ENCODE measurements at places on chromosomes 16 and 17.

DNA sequence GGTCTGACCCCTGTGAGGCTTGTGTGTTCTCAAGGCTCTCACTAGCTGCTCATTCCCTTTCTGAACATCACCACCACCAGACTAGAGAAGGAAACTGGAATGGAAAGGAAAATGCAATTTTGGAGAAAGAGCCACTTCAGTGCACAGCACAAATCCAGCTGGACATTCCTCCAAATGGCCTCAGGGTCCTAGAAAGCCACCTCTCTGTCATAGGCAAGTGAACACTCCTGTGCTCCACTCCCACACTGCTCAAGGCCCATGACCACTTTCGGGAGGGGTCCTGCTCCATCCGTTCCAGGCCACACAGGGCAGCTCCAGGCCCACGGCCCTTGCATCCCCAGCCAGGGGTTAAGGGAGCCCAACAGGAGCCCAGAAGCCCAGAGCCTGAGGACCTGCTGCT lies 2.6 kb downstream of the LRRC75A start:
- DNase-seq: no peak

GRCh38 chr17:34312080-34312479 lies 7.2 kb upstream of the CCL8 start:
- DNase-seq: no peak

DNA sequence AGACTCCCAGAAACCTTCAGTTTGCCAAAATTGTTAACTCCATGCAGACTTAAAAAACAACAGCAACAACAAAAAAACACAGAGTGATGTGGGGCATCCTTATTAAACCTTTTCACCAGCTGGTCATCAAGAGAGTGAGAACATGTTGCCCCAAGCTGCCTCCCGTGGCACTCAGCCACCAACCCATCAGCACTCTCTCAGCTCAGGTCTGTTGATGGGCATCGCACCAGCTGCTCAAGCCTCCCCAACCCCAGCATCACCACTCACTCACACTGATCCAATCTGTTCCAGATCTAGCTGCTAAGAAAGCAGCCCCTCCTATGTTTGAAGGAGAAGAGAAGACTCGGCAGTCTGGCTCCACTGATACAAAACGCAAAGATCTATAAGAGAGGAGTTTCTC lies 46.8 kb downstream of the SLC39A11 start:
- no peak for DNase-seq

DNA sequence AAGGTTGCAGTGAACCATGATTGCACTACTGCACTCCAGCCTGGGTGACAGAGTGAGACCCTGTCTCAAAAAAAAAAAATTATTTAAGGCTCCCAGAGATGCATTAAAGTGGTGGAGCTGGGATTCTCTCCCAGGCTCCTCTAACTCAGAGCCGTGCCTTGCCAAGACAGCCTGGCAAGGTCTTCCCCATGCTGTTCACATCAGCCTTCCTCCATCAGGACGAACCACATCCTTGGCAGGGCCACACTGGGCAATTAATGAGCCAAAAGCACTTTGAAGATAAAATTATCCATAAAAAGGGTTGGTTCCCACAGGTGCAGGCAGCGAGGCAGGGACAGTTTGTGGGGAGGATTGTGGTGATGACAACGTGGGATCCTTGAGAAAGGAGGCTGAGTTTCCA lies 19.8 kb upstream of the BBS2 start:
- DNase-seq: no peak

DNA sequence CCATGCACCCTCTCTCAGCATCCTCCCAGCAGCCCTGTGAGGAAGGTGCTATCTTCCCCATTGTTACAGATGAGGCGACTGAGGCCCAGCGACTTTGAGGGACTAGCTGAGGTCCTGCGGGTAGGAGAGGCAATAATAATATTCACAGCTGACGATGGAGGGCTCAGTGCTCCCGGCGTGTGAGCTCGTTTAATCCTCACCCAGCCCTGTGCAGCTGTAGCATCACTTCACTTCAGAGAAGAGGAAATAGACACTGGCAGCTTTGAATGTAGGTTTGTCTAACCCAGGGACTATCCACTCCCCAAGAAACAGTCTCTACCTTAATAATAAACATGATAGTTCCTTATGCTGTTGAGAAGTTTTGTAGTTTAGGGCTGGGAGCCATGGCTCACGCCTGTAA lies 21.6 kb downstream of the LASP1 start:
- DNase-seq: no peak

DNA sequence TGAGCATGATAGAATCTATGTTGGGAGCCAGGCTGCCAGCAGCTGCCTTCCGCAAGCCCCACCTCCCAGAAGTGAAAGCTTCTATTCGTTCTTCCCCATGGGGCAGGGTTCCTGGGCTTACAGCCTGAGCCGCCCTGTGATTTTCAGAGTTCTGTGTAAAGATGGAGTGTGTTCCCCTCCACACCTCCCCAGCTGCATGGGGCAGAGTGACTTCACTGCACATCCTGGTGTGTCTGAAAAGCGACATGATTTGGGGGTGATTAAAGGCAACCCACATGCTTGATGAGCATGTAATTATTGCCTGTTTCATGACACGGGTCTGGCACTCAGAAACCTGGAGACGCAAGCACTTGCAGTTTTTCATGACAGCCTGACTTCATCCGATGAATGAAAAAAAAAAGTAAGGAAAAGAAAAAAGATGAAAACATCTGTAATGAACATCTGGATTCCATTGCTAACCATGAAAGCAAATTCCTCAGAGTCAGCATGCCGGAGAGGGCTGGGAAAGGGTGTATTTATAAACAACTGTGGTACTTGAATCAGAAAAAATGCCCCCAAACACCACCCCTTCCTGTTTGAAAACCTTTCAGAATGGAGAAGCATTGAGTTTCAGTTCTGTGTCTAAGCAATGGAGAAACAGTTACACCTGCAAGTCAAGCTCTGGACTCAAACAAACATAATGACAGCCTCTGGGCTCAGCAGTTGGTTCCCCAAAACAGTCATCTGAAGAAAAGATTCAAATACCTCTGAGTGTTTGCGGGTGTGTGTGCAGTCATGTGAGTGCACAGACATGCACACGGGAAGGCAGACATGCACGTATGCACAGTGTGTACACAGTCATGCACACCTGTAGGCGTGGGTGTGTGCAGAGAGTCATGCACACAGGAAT lies 266.0 kb downstream of the ENGASE start:
- DNase-seq: no peak

DNA sequence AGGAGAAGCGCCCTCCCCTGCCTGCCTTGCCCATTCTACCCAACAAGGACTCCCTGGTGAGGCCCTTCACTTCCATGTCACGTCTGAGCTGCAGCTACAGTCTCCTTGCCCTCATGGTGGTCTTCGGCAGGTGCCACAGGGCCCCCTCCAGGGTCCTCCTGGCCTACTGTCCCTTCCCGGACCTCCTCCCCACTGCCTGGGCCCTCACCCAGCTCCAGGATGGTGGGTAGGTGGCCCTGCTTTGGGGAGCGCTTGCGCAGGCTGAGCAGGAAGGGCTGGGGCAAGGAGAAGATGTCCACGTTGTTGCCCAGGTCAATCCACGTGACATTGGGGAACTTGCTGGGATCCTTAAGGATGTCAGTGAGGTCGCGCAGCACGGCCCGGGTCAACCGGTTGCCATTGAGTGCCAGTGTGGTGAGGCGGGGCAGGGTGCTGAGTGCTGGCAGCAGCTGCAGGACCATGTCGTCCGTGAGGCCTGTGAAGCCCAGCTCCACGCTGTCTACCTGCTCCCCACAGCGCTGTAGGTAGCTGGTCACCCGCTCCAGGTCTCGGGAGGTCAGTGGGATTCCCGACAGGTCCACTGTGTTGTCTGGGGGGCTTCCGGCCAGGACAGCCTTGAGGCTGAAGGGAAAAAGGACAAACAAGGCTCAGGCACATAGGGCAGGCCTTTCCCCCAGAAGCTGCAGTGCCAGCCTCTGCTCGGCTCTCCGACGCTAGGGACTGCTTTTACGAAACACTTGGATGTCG lies 28.3 kb downstream of the TRPV2 start:
- no peak for DNase-seq

DNA sequence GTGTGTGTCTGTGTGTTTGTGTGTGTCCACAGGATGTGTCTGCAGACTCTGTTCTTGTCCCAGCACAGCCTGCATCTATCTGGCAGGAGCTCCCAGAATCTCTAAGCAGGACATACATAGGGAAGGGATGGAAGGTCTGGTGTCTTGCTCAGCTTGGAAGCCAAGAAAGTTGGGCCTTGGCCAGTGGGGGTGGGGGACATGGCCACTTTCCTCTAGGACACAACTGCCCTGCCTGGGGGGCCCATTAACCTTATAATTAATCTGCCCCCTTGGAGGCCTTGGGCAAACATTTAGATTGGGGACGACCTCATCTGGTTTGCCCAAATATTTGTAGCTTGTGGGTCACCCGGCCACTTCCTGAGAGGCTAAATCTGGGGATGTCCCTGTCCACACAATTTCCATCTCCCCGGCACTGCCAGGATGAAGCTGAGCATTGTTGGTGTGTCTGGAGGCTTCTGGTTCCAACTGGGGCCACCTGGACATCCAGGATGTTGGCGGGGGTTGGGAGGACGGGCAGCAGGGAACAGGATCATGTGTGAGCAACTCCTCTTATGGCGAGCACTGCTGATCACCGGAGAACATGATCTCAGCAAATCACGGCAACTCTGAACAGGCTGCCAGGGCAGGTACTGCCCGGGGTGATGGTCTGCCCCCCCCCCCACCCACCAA lies 17.2 kb upstream of the FOXF1 start:
- peak; percentile 5 for DNase-seq

DNA sequence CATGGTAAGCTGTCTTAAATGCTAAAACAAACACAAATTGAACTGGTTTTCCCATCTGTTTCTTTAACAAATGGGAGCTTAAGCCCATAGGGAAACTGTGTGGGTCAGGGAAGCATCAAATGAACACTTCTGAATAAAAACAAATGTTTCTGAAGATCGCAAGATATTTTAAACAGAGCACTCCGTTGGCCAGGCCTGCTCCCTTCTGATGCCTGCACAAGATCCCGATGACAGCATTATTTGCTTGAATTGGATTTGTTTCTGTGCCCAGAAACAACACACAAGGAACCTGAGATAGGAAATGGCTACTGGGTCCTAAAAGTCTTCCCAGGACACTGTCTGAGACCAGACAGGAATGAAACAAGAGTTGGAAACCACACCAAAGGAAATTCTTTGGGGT lies 425.8 kb upstream of the ZFHX3 start:
- DNase-seq: no peak

DNA sequence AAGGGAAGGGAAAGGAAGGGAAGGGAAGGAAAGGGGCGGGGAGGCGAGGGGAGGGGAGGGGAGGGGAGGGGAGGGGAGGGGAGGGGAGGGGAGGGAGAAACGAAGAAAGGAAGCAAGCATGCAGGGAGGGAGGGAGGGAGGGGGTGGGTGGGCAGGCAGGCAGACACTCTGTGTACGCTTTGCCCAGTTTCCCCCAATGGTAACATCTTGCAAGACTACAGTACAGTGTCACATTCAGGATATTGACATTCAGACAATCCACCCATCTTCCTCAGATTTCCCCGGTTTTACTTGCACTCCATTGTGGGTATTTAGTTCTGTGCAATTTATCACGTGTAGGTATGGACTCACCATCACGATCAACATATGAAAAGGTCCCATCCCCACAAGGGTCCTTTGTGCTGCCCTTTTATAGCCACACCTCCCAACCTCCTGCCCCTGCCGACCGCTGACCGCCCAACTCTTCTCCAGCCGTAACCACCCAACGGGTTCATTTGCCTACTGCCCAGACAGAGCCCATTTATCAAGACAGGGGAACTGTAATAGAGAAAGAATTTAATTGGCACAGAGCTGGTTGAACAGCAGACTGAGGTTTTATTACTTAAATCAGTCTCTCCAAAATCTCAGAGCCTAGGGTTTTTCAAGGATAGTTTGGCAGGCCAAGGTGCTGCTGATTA lies 91.4 kb upstream of the FA2H start:
- no peak for DNase-seq

DNA sequence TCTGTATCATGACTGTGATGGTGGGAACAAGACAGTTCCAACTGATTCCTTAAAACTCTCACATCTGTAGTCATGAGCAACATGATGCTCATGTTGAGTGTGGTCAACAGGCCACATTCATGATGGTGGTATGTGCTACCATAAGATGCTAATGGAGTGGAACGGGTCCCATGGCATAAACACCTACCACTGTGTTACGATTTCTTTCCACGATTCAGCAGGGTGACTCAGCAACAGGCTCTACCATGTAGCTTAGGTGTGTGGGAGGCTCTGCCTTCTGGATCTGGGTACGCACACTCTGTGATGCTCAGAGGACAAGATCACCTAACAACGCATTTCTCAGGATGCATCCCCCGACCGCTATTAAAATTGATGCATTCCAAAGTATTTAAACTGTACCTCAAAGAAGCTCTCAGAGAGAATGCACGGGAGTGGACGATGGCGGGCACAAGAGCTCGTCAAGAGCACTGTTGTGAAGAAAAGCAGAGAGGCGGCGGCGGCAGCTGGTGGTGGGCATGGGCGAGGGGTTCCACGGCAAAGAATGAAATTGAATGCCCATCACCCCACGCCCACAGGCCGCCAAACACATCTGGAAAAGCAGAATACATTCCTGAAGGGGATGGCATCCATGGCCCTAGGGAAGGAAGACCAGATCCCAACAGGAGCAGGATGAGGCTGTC lies 133.3 kb downstream of the ZNF778 start:
- no peak for DNase-seq

DNA sequence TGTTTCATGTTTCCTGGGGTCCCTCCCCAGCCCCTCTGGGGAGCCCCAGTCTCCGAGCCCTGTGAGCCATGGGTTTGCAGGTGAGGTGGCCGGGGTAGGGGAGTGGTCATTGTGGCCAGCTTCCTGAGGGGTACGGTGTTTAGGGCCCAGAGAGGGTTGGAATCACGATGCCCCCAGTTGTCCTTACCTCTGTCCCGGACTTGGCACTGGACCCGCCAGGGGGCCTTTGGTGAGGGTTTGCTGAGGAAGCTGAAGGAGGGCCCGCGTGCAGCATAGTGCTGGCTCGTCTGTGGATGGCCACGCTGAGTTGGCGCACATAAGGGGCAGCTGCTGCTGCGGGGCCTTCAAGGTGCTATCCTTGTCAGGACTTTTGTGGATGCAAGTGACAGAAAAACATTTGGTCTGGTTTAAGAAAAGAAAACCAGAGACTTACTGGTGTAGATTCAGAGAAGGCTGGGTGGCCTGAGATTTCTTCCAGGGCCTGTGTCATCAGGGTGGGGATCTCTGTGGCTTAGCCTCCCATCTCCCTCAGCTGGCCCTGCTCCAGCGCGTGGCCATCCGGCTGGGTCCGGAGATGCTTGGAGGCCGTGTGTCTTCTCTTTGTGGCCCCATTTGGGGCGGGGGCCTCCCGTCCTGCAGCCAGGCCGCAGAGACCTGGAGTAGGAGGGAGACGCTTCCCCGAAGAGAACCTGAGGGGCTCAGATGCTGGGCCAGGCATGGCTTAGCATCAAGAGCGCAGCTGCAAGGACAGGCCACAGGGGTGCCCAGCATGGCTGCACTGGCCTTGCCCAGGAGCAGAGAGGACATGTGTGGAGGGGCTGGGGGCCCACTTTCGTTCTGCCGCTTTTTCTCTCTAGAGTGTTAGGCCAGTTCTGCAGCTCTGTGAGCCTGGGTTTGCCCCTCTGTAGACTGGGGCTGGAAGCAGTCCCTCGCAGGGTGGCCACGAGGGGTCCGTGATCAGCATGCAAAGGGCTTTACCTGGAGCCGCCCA lies 33.7 kb upstream of the NUDT16L1 start:
- no peak for DNase-seq

DNA sequence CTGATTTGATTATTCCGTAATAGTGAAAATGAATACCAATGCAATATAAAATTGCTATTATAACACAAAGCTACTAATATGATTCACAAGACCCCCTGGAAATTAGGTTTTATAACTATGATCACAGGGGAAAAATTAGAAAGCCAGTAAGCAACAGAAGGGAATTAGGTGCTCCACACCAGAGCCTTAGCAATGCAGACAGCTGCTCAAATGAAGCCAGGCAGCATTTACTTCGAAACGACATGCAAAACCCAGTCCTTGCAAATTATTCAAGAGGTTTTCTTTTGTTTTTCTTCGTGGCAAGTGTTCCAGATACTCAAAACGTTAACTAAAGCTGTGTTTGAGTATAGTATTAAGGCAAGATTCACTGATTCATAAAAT lies 47.9 kb downstream of the TOX3 start:
- no peak for DNase-seq
